ENCODE measurements at places on chromosomes 7 and 10.

DNA sequence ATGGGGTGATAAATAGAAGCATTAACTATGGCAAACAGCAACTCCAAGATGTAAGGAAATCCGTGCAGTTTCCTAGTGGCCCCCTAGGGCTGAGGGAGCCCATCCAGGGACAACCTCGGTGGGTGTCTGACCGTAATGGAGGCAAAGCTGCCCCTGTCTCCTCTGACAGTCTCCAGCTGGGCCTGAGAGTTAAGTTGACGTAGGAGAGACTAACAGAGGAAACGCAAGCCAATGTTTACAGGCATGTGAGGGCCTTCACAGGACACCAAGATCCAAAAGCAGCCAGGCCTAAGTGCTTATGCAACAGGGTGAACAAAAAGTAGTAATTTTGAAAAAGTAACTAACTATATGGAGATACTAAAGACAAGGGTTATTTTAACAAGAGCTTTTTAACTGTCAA lies 330.0 kb upstream of the C7orf33 start:
- no peak for DNase-seq

- no peak for DNase-seq
Measured at GRCh38 chr7:32868116-32868515, 23.4 kb downstream of the KBTBD2 start.

- no peak for DNase-seq
Measured at GRCh38 chr7:5712566-5712965, 68.9 kb downstream of the RNF216 start.

GRCh38 chr10:76149602-76150138 lies 718.2 kb downstream of the LRMDA start:
- DNase-seq: no peak

- no peak for DNase-seq
Measured at GRCh38 chr7:41725013-41725412, 22.1 kb upstream of the INHBA start.

- DNase-seq: no peak
Measured at GRCh38 chr10:17250736-17251135, 22.7 kb downstream of the VIM start.

- DNase-seq: no peak
Measured at GRCh38 chr10:127962205-127962604, 55.3 kb downstream of the PTPRE start.

DNA sequence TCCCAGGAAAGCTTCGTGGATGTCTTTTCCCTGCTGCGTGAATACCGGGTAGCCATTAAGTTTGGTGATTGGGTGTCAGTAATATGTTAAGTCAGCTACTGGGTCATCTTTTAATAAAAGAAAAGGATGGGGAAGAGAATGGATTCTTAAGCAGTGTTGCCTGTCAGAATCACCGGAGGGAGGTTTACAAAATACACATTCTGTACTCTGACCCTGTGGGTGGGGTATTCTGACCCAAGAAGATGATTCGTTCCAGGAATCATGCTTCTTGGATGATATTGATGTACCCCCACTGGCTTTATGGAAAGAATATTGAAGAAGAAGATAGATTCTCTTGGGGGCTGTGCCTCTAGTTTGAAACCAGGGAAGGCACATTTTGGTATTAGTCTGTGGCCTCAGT lies 18.3 kb downstream of the SGPL1 start:
- no peak for DNase-seq

- no peak for DNase-seq
Measured at GRCh38 chr10:88999625-89000024, 9.0 kb downstream of the FAS start.

DNA sequence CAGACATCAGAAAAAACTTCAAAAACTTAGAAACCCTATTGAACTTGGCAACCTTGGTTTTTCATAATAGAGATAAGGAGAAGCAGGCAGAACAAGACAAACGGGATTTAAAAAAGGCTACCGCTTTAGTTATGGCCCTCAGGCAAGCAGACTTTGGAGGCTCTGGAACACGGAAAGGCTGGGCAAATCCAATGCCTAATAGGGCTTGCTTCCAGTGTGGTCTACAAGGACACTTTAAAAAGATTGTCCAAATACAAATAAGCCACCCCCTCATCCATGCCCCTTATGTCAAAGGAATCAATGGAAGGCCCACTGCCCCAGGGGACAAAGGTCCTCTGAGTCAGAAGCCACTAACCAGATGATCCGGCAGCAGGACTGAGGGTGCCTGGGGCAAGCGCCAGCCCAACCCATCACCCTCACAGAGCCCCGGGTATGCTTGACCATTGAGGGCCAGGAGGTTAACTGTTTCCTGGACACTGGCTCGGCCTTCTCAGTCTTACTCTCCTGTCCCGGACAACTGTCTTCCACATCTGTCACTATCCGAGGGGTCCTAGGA lies 115.3 kb downstream of the NRCAM start:
- DNase-seq: no peak

DNA sequence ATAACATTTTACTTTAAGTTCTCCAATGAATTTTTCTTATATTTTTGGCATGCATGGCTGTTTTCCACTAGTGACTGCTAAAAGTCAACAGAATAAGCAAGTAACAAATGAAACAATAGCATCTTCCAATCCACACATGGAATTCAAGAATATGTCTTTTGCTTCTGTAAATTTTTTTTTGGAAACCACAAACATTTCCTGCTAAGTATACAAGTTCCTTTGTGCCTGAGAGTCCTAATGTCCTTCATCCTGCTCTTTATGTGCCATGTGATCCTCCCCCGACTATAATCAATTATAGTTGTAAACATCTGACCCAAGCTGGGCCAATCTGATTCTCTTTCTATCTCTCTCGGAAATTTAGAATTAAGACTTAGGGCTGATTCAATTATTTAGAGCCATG lies 61.2 kb downstream of the PPP1R3C start:
- DNase-seq: no peak

- no peak for DNase-seq
Measured at GRCh38 chr7:41892356-41893100, 189.6 kb upstream of the INHBA start.

GRCh38 chr7:154748089-154748786 lies 254.7 kb downstream of the PAXIP1 start:
- no peak for DNase-seq

- DNase-seq: no peak
Measured at GRCh38 chr7:81284576-81284975, 365.7 kb upstream of the SEMA3C start.

- DNase-seq: no peak
Measured at GRCh38 chr10:35356725-35357092, 20.4 kb downstream of the CCNY start.

GRCh38 chr7:18390535-18390907 lies 105.0 kb upstream of the HDAC9 start:
- no peak for DNase-seq

GRCh38 chr10:5609952-5610616 lies 56.3 kb downstream of the ASB13 start:
- DNase-seq: no peak

- peak; percentile 63 for DNase-seq
Measured at GRCh38 chr10:22320591-22321155, at the start of gene BMI1. BMI1 (plus strand) TSS chr10:22321099; CDS start chr10:22326450, 5,351 bp downstream.

DNA sequence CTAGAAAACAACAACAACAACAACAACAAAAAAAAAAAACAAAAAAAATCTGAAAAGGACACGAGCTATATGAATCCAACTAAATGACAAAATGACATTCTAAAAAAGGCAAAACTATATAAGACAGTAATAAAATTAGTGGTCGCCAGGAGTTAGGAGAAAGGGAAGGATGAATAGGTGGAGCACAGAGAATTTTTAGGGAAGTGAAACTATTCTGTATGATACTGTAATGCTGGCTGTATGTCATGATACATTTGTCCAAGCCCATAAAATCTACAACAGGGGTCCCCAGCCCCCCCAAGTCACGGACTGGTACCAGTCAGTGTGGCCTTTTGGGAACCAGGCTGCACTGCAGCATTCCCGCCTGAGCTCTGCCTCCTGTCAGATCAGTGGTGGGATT lies 2.8 kb upstream of the PUS7 start:
- DNase-seq: no peak

DNA sequence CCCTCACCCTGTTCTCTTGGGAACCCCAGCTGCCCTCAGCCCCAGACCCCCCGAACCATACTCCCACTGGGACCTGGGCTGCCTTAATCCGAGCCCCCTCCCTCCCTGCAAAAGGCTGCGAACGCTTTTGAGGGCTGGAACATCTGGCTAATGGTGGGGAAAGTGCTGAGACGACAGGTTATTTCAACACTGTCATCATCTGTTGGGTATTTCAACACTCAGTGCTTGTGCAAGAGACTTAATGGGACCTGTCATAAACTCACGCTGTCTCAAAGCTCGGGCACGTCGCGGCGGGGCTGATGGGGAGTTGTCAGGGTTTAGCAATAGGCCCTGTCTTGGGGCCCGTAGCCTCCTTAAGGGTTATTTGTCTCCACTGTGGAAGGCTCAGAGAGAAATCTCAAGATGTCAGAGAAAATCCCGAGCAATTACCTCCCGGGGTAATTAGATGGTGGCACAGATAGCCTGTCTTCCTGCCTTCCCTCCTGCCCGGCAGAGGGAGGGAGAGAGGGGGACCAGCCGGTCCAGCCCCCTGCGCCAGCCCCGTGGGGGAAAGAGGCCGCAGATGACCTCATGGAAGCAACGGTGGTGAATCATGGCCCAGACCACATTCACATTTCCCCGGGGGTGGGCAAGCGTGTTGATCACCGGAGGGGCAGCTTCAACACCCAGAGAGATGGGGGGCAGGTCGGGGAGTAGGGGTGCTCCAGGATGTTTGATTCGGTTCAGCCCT lies 88.7 kb upstream of the MYL10 start:
- no peak for DNase-seq

DNA sequence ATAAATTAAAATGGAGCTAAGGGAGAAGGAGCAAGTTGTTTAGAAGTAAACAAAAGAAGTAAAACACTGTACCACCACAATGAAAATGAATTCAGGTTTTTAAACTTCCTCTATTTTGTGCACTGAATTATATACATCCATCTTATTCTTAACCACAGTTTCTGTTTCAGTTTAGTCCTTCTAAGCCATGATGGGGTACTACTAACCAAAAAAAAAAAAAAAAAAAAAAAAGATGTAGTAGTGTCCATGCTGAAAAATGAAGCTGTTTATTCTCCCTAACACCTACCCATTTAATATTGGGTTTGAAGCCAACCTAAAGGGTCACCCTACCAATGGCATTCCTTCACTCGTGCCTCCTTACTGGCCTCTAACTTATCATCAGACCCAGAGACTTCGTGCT lies 3.4 kb upstream of the BMPR1A start:
- DNase-seq: no peak

DNA sequence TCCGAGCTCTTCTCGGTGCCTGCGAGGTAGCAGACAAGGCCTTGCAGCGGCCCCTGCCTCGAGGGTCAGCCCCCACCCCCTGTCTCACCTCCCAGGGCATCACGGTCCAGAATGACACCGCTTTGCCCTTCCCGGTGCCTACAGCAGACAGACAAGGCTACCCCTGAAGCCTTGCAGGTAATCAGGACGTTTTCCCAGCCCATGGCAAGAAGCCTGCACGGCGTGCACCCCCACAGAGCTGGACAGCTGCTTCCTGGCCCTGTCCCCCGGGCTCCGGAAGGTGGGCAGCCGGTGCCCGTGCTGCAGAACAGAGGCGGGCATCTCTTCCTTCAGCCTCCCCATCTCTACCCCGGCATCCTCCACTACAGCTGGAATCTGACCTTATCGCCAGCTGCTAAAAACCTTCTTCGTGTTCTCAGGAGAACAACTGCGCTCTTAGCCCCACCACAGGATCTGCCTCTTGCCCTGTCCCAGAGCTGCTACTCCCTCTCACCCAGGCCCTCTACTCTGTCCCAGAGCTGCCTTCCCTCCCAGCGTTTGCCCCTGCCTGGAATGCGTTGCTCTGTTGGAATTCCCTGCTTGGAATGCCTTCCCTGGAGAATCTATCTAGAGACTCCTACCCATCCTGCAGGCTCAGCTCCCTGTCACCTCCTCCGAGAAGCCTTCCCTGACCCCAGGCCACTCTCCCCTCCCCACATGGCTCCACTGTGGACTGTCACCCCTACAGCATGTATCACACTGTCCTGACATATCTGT lies 4.7 kb downstream of the MYL10 start:
- DNase-seq: no peak

DNA sequence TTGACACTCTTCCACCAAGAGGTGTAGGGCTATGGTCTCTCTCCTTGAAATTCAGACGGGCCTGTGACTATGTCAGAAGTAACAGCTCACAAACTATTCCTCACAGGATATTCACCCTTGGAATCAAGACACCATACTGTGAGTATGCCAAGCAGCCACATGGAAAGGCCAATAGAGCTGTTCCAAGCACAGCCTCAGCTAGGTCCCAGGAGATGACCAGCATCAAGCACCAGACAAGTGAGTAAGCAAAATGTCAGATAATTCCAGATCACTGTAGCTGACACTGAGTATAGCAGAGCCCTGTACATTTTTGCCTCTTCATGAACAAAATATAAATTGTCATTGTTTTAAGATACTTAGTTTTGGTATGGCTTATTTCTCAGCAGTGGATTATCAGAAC lies 88.1 kb upstream of the KCND2 start:
- no peak for DNase-seq

GRCh38 chr7:157438121-157439025 lies 101.6 kb downstream of the DNAJB6 start:
- no peak for DNase-seq

DNA sequence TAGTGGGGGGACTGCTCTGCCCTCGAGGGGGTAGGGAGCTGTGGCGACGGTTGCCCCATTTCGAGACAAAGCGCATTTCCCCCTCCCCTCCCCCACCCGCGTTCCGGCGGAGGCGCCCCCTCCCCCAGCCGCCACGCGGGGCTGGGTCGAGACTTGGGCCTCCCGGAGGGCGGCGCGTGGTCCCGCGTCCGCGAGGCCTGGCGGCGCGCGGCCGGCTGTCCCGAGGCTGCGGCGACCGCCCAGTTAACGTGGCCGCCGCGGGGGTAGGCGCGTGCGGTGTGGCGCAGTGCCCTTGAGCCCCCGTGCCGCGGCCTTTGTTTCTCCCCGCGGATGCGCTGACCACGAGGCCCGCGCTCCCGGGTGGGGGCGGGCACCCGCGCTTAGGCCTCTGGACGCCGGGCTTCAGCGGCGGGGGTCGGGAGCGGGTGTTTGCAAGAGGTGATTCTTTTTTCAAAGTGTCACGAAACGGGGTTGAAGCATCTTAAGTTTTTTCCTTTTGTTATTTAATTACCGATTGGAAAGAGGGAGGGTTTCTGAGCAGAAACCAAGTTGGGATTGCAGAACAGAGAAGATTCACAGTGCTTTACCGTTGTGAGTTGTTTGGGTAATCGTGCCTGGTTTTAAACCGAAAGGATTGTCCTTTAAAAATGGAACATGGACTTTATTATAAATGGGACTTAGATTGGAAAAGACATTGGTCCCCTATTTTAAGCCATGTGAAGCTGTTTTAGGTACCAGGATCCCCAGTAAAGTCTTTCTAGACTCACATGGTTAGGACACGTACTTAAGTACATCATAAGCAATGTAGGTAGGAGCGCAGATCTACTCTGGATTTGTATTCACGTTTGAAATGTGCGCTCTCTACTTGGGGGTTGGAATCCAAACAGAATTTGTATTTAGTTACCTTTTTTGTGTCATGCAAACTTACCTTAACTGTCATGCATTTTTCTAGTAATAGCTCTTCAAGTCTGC lies 760 bp downstream of the CBX3 start:
- no peak for DNase-seq

DNA sequence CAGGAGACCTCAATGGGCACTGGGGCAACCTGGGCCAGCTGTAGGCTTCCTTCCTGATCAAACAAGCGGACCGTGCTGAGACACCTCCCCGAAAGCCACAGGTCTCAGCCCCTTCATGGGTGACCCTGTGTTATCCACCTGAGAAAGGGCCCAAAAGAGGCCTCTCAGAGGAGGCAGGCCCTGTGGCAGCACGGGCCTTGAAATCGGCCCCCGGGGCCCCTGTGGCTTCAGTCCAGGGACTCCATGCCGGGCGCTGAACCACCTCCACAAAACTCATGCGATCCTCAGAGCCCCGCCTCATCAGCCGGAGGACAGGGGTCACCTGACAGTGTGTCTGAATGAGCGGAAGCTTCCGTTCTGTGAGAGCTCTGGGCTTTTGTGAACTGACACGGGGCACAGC lies 307.1 kb downstream of the PAXIP1 start:
- DNase-seq: no peak

All from stimulated activated CD8-positive, alpha-beta memory T cell treated with anti-CD3 and anti-CD28 coated beads, Interleukin-7, amount 100 ng/mL, for 4 hours (primary cell).